ENCODE measurements at places on chromosomes 7 and 10.
A peak's percentile ranks its signal among the peaks of the same experiment; 100 is the strongest.

DNA sequence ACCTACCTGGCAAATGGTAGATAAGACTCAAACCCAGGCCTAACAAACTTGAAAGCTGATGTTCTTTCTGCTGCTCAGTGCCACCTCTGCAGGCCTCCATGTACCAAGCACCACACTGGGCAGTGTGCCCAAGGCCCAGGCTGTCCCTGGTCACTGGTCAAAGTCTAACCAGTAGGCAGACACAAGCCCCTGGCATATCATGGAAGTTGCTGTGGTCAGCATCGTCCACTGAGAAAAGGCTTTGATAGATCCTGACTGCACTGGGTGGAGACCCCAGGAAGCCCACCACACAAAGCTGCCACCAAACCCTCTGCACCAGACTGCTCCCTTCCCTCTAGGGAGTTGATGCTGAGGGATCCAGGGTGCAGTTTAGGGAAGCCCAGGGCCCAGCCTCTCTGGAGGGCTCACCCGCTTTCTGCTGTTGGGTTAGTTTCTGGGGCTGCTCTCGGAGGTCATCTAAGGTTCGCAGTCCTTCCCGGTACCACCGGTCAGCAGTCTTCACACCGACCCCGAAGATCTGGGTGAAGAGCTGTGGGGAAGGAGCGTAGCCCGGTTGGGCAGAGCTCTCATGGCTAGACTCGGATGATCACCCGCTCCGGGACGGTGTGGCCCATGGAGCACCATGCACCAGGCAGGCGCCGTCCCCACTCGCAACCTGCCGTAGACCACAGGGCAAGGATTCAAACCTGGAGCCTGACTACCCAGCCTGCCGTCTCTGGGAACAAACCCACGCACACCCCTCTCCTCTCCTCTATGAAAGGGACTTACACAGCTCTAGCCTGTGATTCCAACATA lies 6.0 kb downstream of the POLM start:
- DNase-seq: no peak

DNA sequence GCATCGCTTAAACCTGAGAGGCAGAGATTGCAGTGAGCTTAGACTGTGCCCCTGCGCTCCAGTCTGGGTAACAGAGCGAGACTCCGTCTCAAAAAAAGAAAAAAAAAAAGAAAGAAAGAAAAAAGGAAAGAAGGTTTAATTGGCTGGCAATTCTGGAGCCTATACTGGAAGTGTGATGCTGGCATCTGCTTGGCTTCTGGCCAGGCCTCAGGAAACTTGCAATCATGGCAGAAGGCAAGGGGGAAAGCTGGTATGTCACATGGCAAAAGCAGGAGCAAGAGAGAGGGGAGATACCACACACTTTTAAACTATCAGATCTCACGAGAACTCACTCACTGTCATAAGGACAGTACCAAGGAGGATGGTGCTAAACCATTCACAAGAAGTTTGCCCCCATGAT lies 190.0 kb downstream of the CALN1 start:
- DNase-seq: no peak

- no peak for DNase-seq
These were observed 26.8 kb downstream of the GOT1 start for GRCh38 chr10:99403674-99404073.

GRCh38 chr7:25282194-25282593 lies 53.9 kb upstream of the NPVF start:
- DNase-seq: no peak

- no peak for DNase-seq
These were observed 8.8 kb upstream of the ZC3HAV1 start for GRCh38 chr7:139118234-139118804.

DNA sequence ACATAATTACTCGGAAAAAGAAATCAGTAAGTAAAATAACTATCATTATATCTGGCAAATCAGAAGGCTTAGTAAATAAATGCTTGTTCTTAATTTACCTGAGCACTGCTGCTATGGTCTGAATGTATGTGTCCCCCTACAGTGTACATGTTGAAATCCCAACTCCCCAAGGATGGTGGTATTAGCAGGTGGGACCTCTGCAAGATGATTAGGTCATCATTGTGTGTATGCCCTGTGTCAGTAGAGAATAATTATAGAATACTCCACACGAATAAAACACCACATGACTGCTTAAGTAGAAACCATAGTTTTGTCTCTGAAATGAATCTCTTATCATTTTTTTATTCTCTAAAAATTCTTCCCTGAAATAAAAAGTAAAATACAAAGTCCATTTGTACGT lies 101.6 kb downstream of the RNF133 start:
- no peak for DNase-seq

DNA sequence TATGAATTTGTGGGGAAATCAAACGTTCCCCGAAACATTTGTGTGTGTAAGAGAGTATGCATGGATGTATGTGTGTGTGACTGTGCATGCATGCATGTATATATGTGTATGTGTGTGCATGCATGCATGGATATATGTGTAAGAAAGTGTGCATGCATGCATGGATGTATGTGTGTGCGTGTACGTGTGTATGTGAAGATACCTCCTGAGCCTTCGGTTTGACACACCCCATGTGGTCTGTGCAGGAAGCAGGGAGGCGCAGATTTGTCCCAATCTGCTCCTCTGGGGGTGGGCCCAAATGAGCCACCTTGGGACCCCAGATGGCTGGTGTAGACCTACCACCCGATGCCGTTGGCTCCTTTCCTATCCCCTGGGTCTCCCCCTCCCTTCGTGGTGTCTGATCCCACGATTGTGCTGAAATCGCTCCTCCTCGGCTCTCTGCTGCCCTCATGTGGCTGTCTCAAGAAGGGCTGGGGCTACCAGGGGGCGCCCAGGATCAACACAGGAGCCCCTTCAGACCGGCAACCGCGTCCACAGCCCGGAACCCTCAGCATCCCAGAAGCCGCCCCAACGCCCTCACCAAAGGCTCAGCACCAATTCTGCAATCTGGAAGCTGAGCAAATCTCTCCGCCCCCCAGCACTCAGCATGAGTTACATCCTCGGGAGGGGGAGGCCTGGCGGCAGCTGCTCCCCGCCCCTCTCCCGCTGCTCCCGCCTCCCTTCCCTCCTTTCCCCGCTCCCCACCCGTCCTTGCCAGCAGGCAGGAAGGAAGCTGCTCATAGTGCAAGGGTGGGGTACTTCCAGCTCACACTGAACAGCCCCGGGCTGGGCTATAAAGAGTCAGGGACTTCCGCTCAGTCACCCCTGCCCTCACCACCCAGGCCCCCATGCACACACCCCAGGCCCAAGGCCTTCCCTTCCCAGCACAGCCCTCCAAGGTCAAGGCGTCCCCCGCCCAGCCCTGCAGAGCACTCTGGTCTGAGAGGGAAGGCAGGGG lies 2.3 kb upstream of the NOS3 start:
- DNase-seq: peak; percentile 82

GRCh38 chr10:11846542-11846941 lies 23.4 kb downstream of the PROSER2 start:
- DNase-seq: no peak

DNA sequence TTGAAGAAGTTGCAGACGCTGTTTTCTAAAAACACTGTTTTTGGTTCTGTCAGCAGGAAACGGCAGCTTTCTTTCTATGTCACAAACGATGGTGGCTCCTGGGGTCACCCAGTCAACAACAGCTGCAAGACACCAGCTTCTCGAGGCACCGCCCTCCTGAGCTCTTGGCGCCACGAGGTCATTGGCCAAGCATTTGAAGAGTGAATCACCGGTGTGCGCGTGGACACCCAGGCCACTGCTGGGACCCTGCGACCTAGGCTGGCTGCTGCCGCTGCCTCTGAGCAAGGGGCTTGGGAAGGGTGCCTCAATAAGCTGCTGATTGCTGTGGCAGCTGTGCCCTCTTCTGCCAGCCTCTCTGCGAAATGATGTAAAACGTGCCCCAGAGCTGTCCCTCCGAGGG lies 22.5 kb upstream of the VIPR2 start:
- no peak for DNase-seq

DNA sequence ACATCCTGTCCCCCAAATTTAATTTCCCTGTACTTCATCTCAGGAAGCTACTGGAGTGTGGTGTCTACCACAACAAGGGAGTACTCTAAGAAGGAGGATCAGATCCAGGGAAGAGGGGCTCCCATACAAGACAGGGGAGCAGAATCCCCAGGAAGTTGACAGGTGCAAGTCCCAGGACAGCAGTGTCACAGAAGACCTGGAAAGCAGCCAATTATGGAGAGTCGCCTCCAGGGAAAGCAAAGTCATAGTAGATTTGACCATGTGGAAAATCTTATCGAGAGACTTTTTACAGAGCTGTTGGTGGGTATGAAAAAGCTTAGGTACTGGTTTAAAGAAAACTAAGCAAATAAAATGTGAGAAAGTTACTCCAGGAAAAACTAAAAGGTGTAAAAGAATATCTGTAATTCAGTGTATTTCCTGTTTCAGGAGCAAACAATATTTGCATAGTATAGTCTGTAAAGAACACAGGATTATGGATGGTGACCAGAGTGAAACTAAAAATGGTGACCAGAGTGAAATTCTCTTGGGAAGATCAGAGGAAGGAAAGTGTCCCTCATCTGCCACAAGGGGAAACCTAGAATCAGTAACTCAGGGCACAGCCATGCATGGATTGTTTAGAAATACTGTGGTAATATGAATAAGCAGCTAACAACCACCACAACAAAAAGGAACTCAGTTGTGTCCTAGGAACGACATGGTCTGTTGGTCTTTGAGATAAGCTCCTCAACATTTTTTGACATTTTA lies 44.5 kb downstream of the LANCL2 start:
- no peak for DNase-seq

GRCh38 chr7:8353991-8354390 lies 79.4 kb upstream of the NXPH1 start:
- DNase-seq: no peak

- DNase-seq: no peak
These were observed 16.3 kb upstream of the VPS26A start for GRCh38 chr10:69107699-69108098.

- DNase-seq: no peak
These were observed 48.7 kb downstream of the VIPR2 start for GRCh38 chr7:159095979-159096411.

DNA sequence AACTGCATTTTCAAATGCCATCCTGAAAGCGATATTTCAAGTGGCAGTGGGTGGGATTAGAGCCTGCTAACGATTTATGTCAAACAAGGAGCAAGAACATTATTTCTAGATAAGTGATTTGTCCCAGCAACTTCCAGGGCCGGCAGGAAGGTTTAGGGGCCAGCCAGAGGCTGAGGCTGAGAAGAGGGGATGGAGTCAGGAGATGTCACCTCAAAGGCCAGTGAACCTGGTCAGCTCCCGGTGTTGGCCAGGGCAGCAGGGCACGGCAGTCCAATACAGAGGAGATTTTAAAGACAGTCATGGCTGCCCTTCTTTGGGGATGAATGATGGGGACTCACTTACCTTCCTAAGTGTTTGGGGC lies 105.7 kb upstream of the PPIF start:
- DNase-seq: no peak

GRCh38 chr10:77732213-77733003 lies 94.8 kb upstream of the KCNMA1 start:
- no peak for DNase-seq

GRCh38 chr10:122207163-122207562 lies 63.9 kb upstream of the BTBD16 start:
- no peak for DNase-seq

GRCh38 chr7:24216576-24217125 lies 67.3 kb upstream of the NPY start:
- DNase-seq: no peak

GRCh38 chr10:63753808-63754207 lies 232.6 kb downstream of the REEP3 start:
- DNase-seq: no peak

GRCh38 chr10:62779487-62780248 lies 24.9 kb upstream of the ADO start:
- peak; percentile 47 for DNase-seq

Measured in germinal center (tissue), 1 donor.